ENCODE measurements at places on chromosomes 11 and 22.

DNA sequence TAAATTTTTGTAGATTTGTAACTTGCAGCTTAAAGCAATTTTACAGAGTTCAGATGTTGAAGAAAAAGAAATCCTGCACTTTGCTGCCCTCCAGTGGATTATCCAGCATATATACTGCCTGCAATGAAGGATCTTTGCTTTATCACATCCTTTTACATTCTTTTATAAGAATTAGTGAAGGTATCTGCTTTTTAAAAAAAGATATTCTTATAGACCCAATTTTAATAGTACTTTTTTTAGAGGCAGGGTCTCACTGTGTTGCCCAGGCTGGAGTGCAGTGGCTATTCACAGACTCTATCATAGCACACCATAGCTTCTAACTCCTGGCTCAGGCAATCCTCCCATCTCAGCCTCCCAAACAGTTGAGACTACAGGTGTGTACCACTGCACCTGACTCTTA is 60.7 kb downstream of the TTC17 start:
- peak; percentile 31 for DNase-seq

DNA sequence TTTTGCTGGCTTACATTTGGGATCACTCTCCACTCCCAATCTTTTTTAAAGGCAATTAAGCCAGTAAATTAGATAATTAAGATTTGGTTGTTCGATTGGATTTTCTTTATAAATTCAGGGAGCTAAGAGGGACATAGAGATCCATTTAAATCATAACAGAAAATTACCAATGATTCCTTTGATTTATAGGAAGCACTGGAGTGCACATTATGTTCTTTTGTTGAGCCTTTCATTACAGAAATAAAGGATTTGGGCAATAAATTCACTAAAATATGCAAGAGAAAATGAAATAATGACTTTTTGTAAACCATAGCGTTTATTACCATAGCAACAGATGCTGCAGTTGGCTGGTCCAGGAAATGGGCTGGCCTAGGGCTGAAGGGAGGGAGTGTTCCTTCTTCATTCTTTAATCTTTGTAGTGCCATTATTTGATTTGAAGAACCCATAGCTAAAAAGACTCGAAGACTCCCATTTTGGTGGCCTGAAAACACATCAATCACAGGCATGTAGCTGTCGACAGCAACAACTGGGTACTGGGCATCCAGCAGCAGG is 73.0 kb downstream of the C2CD3 start:
- no peak for DNase-seq

GRCh38 chr11:33520112-33520511 is 180.5 kb downstream of the C11orf91 start:
- DNase-seq, result no peak

DNA sequence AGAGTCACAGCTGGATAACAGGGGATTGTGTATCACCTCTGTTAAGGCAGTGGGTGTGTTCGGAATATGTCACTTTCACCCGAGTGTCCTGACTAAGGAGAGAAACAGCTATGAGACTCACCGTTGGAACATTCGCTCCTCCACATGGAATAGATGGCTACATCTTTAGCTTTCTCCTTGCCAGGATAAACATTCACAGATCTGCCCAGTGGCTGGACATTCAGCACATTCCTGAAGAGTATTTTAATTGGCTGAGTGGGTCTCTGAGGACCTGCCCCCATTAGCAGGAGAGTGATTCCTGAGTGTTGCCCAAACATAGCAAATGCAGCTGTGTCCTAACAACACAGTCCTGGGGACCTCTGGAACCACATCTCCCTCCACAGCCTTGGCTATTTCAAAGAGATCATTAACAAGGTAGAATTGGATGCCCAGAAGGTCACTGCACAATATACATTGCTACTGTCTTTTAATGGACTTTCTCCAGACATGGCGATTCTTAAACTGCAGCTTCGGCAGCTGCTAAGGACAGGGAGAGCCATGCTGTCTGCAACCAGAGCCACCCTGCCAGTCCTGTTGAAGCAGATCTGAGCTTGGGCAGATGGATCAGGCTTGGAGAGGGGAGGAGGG is 435.0 kb upstream of the CADM1 start:
- no peak for DNase-seq

GRCh38 chr11:123559523-123559955 is 94.9 kb downstream of the SCN3B start:
- no peak for DNase-seq

DNA sequence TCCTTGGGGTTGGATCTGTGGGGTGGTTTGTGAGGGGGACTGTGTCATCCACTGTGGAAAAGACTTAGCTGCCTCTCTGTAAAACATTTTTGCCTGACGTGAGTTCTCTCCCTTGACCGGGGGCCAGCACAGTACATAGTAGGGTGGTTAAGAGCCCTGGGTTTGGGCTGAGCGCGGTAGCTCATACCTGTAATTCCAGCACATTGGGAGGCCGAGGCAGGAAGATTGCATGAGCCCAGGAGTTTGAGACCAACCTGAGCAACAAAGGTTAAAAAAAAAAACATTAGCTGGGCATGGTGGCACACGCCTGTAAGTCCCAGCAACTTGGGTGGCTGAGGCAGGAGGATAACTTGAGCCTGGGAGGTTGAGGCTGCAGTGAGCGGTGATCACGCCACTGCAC is 74.7 kb upstream of the WNT7B start:
- no peak for DNase-seq

GRCh38 chr11:26837154-26837553 is 115.3 kb upstream of the SLC5A12 start:
- DNase-seq, result no peak

GRCh38 chr11:85755285-85755684 is 55.7 kb downstream of the SYTL2 start:
- DNase-seq, result no peak

GRCh38 chr22:23649071-23649501 is 17.0 kb upstream of the DRICH1 start:
- DNase-seq, result no peak

- no peak for DNase-seq
These were observed 441.0 kb downstream of the NELL1 start for GRCh38 chr11:21110415-21110814.

DNA sequence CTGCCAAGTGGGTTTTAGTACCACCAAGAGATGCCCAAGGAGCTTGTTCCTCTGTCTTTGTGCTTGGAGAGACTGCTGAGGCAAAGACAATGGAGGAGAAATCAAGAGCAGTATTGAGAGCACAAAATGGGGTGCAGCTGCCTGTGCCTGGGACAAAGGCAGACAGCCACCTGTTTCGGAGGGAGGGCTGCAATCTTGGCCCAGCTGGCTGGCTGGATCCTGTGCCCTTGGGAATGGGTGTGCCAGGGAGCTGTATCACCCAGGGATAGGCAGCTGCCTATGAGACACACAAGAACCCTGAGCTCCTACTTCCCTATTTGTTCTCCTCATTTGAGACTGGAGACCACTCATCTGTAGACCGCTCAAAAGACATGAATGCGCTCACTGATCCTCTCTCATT is 23.3 kb upstream of the CHRM4 start:
- DNase-seq, result no peak

- DNase-seq, result no peak
These were observed 116.6 kb upstream of the TOP3B start for GRCh38 chr22:22099194-22099486.

DNA sequence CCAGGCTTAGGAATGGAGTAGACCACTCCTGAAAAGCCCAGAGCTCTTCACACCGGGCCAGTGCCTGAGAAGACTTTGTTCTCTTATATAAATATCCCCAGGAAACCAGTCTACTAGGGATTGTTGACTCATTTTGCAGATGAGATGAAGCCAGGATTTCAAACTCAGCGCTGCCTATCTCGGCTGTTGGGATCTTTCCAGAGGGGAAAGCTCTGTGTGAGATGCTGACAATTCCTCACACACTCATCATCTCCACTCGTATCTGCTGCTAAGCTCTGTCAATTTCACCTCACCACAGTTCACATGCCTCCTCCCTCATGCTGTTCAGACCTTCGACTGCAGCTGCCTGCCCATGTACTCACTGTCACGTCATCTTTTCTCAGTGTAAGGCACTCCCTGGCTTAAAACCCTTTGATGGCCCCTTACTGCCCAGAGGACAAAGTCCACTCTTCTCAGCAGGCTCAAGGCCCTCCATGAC is 12.5 kb downstream of the USH1C start:
- no peak for DNase-seq

GRCh38 chr11:115709297-115709696 is 205.1 kb upstream of the CADM1 start:
- no peak for DNase-seq

DNA sequence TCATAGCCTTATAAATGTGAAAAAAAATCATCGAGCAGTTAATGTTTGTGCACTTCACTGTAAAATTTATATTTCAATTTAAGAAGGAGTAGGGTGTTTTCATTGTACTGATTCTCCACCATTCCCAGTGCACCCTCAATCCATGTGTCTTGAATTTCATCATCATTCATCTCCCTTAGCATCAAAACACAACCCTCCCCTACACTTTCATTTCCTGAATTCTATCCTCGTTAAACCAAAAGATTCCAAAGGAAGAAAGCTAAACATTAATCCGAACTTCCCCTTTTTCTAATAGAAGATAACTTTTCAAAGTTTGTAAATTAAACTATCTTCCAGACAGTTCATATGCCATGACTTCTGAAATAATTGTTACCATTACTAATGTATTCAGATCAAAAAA is 34.1 kb upstream of the OR8B8 start:
- DNase-seq, result no peak

DNA sequence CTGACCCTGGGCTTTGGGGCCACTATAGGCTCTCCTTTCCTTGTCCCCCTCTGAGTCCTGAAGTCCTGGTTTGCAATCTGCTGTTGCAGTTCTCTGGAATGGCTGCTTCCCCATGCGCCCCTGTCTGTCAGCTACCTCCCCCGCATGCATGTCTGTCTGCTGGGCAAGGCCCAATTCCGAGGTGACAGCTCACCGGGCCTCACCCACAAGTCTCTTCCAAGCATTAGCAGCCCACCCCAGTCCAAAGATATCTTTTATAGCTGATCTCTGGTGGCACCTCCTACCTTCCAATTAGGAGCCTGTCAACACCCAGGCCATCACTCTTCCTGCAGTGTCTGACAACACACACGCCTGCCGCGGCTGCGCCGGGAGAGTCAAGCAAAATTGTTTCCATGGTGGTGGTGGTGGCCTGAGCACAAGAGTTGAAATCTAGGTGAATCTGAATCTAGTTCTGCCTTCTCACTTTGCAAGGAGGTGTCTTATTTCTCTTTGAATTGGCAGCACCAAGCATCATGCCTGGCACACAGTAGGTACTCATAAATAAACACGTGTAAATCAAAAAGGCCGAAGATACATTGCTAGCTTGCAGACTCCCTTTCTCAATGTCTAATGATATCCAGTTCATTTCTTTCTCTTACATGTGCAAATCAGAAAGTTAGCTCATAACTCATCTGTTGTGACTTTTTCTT is 1.2 kb upstream of the LMO2 start:
- no peak for DNase-seq

- DNase-seq, result peak; percentile 72
These were observed 21.8 kb downstream of the SNX19 start for GRCh38 chr11:130894322-130895025.

- DNase-seq, result no peak
These were observed 230.2 kb downstream of the OPCML start for GRCh38 chr11:133302056-133302455.

GRCh38 chr22:19523240-19524169 is 705 bp downstream of the CLDN5 start:
- peak; percentile 51 for DNase-seq

DNA sequence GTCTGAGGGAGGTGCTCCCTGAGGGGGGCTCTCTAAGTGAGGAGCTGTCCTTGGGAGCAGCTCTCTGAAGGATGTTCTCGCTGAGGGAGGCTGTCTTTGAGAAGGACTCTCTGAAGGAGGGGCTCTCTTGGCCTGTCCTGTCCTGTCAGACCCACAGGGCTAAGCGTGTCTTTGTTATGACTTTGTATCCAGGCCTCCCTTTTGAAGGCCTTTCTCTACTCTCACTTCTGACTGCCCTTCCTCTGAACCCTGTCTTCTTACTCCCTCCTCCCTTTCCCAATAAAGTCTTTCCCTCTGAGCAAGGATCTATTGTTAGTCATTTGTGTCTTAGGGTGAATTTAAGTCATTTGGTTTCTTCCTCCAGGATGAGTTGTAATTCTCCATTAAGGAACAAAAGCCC is 330.1 kb upstream of the PLET1 start:
- DNase-seq, result no peak

- DNase-seq, result no peak
These were observed 160.2 kb downstream of the KIRREL3 start for GRCh38 chr11:126840201-126840886.

GRCh38 chr11:117045196-117045595 is 53.0 kb downstream of the SIK3 start:
- DNase-seq, result no peak

DNA sequence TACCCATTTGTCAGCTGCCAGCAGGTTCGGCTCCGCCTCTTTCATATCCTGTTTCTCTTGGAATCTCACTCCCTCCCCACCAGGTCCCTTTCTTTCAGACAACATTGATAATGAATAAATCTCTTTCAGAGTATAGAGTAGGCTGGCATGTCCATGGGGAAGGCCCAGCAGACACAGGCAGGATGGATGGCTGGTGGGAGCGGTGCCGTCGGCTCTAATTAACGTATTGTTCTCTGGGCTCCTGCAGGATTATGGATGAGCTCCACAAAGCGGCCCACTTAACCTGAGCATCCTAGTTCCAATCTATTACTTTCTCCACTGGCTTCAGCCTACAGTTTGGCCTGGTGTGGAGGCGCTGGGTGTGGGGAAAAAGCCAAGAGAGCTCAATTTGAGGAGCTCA is 588.0 kb downstream of the BUD13 start:
- DNase-seq, result no peak

GRCh38 chr11:783581-784015 is 6.3 kb downstream of the CEND1 start:
- DNase-seq, result no peak

DNA sequence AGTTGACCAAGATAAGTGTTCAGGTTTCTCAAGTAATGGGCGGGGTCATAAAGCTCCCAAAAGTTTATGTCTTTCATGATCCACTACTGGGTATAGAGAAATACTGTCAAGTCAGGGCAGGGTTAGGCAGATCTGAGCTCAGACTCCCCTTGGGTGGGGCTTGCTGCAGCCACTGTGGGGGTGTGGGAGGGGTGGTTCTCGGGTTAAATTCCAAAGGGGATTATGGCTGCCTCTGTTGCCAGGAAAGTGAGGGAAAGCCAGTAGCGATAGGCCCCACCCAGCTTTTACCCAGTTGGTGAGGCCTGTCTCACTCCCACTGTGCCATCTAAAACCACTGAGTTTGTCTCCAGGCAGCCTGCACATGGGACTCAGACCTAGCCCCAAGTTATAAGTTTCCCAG is 37.8 kb downstream of the DLG2 start:
- no peak for DNase-seq

GRCh38 chr22:19855504-19856409 is 1.1 kb upstream of the GNB1L start:
- peak; percentile 83 for DNase-seq

- DNase-seq, result no peak
These were observed 23.7 kb downstream of the HTR3A start for GRCh38 chr11:113998574-113998973.

- DNase-seq, result no peak
These were observed 307.2 kb downstream of the CADM1 start for GRCh38 chr11:115197031-115197430.

GRCh38 chr22:29184849-29185490 is 20.7 kb upstream of the EMID1 start:
- DNase-seq, result no peak
